IPS-NIHi11 (cell line): ENCODE measurements at places on chromosomes 7 and 10.

DNA sequence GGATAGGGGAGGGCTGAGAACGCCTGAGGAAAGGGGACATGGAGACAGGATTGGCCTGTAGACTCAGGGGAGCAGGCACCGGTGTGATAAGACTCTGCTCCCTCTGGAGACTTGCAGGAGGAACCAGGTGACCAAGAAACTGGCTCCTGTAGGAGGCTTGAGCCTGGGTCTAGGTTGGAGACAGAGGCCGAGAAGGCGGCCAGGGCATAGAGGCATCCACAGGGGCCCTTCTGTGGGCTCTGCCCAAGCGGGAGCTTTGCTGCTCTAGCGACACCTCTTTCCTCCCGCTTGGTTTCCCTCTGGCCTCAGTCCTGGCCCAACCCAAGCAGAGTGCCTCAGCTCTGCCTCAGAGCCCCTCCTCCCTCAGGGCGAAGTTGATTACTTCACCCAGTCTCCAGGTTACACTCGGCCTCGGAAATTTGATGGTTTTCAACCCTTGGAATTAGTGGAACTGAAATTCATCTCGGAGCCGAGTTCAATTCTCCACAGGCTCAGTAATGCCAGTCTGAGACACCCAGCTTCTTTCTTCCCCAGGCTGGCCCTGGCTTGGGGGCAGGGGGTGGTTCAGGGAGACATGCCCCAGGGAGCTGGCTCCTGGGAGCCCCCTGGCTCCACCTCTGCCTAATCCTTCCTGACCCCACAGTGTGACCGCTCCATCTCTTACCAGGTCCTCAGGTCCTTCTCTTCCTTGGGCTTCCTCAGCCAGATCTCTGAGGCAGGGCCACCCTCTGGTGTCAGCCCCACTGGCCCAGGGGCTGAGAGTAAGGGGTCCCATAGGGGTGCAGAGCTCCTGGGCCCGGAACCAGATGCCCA, 60.4 kb downstream of the PAX2 start:
- no peak for DNase-seq

GRCh38 chr10:43258211-43258561, 8.7 kb downstream of the RASGEF1A start:
- DNase-seq, result no peak

DNA sequence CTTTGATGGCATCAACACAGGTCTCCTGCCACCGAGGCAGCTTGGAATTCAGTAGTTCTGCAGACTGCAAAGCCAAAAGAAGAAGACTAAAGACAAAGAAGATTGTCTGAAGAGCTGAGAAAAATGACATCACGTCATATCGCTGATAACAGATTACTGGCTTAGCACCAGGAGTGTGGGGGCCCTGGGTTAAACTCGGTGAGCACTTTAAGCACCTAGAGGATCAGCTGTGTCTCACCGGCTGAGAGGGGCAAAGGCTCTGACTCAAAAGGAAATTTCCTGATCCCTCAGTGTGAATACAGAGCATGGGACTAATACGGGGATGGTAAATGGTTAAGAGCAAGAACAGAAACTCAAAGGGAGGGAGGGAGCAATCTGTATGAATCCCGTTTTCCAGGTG, 30.7 kb downstream of the BRI3 start:
- DNase-seq, result no peak

GRCh38 chr7:127882313-127882920, 148.8 kb downstream of the LRRC4 start:
- DNase-seq, result no peak

- DNase-seq, result no peak
These were observed 113.6 kb downstream of the CCNY start for GRCh38 chr10:35449944-35450343.

DNA sequence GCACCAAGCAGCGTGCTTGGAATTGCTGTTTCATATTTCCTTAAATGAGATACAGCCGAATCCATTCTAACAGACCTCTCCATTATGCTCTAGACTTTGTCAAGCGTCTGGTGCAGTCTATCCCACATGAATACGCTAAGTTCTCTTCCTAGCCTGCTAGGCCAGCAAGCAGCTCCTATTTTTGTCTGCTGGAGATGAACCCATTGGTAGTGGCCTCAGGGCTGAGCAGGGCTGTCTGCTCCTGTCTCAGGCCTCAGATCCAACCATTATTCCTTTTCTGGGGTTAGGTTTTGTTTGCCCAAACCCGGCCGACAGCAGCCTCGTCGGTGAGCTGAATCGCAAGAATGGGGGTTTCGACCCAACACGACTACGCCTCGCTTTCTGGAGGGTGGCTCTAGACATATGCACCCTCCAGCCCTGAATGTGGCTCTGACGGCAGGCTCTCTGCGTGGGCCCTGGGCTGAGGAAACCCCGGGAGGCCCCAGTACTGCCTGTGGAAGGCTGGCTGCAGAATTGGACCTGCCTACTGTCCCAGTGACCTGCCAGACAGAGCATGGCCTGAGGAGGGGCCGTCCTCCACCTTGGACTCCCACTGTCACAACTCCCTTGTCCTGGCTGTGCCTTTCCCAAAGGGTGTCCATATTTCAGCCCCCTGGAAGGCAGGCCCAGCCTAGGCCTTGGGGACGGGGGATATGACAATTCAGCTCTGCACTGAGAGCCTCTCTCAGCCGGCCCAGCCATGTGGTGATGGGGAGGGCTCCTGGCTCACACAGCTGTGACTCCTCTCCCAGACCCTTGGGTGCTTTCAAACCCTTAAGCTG, 267.9 kb upstream of the TCERG1L start:
- no peak for DNase-seq

- DNase-seq, result peak; percentile 59
These were observed 9.2 kb downstream of the SGMS1 start for GRCh38 chr10:50614444-50615137.

DNA sequence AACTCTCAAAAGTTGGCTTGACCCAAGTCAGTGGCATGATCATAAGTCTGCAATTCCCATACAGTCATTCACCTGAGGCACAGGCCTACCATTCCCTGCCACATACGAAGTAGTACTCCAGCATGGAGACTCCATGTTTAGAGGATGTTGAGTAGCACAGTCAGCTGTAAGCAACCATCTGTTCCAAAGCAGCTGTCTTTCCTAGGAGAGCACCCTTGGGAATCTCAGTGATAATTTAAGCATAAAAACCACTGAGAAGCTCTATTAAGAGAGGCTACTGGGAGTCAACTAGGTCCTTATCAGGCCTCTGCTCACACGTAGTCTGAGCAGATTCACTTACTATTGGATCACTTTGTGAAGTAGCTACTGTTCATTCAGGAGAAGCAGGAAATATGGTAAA, 61.6 kb upstream of the UNC5B start:
- no peak for DNase-seq

GRCh38 chr7:100825215-100825671, 2.1 kb downstream of the EPHB4 start:
- peak; percentile 18 for DNase-seq

DNA sequence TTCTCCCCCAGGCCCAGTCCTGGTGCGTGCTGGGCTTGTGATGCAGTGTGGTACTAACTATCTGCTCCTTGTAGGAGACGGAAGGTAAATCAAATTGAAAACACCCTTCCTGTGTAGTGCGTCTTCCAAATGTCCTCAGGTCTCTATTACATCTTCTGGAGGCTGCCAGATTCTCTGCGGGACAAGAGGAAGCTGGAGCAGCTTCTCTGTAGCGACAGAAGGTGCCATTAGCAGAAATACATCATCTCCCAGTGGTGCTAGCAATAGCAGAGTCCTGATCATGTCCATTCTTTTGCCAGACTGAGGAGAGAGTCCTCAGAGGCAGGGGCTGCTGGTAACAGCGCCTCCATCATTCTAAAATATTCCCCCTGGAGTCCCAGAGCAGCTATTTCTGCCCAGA, 675.2 kb downstream of the LRMDA start:
- DNase-seq, result no peak

DNA sequence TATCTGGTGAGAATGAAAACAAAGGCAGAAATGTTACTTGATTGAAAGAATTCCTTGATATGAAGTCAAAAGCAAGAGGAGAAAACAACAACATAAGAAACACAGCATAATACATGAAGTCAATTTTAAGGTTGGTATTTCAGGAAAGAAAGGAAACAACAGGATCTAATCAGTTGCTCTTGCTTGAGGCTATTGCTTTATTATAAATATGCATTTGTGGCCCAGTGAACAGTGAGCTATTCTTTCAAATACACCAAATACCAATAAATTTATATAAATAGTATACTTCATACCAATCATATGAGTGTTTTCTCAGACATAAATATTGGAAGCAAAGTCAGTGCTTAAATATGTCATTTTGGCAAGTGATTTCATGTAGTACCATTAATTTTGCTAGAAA, 806.6 kb downstream of the NXPH1 start:
- no peak for DNase-seq

DNA sequence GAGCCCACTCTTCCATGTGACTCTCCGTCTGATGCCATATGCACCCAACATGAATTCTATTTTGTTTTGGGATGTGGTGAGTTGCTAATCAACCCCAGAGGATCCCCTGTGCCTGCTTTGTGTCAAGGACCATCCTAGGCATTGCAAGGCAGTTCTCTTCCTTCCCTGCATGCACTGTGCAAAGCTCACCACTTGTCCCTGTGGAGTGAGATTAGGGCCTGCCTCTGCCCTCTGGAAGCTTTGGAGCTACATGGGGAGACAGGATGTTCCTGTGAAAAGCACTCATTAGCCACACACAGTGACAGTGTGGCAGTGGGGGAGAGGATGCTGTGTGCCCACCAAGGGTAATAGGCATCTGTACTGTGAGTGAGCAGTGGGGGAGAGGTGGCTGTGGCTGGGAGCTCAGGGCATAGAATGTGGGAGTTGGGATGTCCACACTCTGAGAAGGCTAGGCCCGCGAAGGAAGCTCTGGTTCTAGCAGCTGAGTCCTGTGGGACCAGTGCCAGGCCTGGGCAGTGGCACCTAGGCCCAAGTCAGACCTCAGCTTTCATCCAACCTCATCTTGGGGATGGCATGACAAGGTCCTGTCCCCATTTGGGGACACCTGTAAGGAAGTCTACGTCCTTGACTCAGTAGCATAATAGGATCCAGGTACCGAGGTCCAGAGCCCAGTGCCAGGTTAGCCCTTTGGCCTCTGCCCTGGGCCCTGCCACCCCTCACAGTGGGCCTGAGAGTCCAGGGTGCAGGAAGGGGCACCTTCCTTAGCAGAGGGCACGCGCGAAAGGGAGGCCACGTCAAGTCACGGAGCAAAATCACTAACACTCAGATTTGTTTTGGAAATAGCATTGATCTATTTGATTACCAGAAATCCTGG, 6.6 kb downstream of the ADRA2A start:
- DNase-seq, result no peak

GRCh38 chr10:129274748-129275474, 192.1 kb upstream of the MGMT start:
- peak; percentile 77 for DNase-seq

GRCh38 chr10:130411496-130412085, 275.4 kb downstream of the GLRX3 start:
- DNase-seq, result no peak

DNA sequence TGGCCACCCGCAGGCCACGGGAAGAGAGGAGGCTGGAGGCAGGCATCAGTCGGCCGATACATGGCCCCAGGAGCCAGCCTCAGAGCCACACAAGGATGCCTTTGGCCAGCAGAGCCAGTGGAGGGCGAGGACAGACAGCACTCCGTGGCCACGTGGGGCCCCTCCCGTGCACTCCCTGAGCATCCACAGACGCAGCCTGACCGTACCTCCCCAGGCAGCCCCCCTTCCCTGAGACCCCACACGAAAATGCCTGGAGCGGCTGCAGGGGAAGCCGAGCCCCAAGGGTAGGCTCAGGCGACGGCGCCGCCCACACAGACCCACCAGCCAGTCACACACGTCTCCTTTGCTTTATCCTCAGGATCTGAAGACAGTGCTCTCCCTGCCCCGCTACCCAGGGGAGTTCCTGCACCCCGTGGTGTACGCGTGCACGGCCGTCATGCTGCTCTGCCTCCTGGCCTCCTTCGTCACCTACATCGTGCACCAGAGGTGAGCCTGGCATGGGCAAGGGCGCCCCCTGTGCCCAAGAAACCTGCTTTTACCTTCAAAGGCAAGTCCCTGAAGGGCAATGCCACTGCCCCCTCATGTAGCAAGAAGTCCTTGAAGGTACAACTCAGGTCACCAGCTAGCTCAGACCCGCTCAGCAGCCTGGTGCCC, 9.0 kb downstream of the ADGRA1 start:
- DNase-seq, result no peak

DNA sequence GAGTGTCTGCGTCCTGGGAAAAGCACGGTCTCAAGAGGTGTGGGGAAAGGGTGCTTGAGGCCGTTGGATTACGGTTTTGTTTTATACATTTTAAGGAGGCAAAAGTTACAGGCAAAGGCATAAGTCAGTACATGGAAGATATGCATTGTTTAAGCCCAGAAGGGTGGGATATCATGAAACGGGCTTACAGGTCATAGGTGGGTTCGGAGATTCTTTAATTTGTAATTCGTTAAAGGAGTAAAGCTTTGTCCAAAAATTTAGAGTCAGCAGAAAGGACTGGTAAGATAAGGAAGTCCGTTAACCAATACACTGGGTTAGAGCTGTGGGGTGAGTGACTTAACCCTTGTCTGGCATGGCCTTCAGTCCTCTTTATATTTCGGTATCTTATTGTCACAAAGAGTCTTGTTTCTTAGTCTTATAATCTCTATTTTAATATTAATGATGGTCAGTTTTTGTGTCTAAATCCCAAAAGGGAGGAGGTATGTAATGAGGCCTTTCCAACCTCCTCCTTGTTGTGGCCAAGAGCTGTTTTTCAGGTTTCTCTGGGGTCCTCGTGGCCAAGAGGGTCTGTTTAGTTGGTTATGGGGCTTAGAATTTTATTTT, 12.7 kb downstream of the TSPAN14 start:
- no peak for DNase-seq

DNA sequence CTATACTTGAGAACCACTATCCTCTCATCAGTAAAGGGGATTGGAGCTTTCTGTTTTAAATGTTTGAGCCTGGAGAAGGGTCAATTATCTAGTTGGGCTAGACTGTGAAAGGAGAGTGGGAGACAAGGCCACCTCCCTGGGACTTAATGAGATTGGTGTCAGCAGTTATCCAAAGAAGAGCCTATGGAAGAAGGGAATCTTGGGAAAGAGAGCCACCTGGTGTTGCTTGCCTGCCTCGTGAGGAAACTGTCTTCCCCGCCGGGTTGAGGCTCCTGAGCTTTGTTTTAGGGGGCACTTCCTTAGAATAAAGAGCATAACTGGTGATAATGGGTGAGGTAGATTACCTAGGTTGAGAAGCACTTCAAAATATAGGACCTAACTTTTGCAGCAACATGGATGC, 32.0 kb upstream of the ABCB4 start:
- DNase-seq, result peak; percentile 67

DNA sequence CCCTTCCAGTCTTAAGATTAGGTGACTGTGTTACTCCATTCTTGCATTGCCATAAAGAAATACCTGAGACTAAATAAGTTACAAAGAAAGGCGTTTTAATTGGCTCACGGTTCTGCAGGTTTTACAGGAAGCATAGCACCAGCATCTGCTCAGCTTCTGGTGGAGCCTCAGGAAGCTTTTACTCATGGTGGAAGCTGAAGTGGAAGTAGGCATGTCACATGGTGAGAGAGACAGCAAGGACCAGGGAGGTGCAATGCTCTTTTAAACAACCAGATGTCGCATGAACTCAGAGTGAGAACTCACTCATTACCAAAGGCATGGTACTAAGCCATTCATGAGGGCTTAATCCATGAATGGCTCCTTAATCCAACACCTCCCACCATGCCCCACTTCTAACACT, 34.0 kb upstream of the TMEM273 start:
- DNase-seq, result no peak
